ENCODE measurements at places on chromosomes 7 and 10.

DNA sequence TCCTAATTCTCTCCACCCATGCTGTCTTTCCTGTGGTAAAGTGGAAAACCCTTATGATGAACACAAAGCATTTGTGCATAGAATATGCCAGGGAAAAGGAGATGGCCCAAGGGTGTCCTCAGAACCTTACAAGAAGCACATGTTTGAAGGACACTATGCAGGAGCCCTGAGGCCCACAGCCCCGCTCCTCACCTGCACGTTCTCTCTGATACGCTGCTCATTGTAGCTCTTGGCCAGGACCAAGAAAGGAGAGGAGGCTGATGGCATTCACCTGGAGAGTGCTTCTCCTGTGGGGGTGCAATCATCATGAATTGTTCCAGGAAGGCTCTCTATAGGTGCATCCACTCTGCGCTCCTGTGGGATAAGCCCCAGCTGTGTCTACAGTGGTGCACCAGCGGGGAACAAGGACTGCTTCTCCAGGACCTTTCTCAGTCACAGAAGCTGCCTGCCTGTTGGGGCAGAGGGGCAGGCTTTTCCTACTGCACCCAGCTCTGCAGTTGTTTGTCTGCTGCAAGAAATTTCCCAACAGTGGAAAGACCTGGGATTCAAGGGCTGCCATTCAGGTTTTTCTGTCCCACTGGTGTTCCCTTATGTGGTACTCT, 19.9 kb downstream of the AKR1C2 start:
- DNase-seq, result no peak

GRCh38 chr7:142420554-142421362, 162.9 kb upstream of the PRSS58 start:
- DNase-seq, result no peak

- DNase-seq, result no peak
Observed at GRCh38 chr7:37765872-37766525, 82.4 kb upstream of the NME8 start.

GRCh38 chr7:71746006-71746405, 614.1 kb downstream of the GALNT17 start:
- no peak for DNase-seq

DNA sequence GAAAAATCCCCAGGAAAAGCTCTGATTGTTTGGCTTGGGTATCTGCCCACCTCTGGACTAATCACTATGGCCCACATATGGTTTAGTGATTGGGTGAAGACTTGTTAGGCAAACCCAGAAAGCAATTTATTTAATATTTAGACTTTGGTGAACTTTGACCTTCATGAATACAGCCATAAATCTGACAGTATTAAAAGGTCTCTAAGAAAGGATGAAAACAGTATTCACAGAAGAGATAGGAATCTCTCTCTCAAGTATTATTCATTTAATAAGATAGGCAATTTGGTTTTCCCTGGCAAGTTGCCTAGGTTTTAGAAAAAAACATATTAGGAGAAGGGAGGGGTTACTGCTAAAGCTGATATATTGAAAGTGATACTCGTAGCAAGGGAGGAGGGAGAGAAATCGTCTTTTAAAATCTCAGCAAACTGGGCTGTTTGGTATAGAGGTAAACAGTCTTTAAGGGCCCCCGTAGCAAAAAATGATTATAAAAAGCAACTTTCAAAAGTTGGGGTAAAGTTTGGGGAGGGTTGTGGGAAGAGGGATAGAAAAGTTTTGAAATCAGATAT, 57.1 kb downstream of the LSMEM1 start:
- no peak for DNase-seq
